Fibroblast of villous mesenchyme (primary cell): ENCODE measurements at places on chromosomes 13 and 19.
A peak's percentile ranks its signal among the peaks of the same experiment; 100 is the strongest.

DNA sequence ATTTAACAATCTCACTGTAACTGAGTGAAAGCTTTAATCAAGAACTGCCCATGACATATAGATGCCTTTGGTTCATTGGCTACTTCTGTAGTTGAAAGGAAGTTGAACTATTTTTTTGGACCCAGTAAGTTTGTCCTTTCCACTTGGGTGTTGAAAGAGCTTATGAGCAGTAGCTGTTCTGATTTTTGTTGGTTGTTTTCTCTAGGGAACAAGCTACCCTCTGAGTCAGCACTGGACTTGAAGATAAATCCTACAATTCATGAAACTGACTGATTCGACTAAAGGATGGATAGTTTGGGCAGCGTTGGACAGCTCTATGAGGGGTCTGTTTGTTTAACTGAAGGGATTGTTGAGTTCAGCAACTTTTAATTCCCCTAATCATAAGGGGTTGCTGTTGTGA is 101.0 kb downstream of the PAN3 start:
- peak; percentile 76 for DNase-seq

- DNase-seq = no peak
Observed at GRCh38 chr19:57227502-57227901, 3.3 kb upstream of the AURKC start.

DNA sequence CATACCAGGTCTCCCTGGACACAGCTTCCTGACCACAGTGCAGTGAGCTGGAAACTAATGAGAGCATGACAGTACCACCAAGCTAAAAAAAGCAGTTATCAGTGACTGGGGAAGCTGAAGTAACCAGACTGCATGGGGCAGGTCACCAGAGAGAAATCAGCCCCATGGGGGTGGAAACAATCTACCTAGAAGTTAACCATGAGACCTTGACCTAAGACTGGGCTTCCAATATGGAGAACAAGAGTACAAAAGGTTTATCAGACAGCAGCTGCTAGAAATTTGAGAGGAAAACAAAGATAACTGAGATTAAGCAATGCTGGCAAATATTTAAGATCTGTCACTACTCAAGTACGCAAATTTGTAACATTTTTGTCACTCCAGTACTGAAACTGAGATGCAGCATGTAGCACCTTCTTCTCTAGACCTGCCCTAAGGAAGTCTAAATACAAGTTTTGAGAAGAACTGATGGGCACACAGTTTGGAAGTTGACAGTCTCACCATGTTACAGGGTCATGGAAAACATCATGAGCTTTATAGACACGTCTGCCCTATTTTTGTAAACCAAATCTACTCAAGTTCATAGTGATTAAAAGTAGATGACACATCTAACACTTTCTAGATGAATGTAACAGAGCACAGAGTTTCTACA is 2641.8 kb upstream of the PCDH20 start:
- no peak for DNase-seq

DNA sequence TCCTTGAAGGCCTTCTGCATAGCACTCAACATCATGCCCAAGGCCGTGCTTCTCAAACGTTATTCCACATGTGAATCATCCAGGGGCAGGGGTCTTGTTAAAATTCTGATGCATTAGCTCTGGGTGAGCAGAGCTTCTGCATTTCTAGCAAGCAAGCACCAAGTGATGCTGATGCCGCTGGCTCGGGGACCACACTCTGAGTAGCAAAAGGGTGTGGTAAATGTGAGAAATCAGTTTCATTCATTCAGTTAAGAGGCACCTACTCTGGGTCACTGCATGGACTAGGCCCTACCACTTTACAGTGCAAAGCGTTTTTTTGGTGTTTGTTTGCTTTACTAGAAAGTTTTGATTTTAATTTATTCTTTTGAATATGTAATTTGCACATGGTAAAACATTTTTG is 7.2 kb downstream of the KRTDAP start:
- DNase-seq = no peak

DNA sequence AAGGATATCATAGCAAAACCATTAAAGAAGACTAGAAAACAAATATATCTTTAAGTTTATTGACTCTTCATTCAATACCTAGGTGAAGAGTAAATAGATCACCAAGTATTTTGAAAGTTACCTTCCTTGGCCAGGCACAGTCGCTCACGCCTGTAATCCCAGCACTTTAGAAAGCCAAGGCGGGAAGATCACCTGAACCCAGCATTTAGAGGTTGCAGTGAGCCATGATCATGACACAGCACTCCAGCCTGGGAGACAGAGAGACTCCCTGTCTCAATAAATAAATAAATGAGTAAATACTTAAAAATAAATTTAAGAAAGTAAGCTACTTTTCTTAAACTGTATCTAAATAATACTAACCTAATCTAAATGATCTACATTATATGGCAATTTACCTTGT is 8.9 kb upstream of the WBP4 start:
- peak; percentile 18 for DNase-seq

DNA sequence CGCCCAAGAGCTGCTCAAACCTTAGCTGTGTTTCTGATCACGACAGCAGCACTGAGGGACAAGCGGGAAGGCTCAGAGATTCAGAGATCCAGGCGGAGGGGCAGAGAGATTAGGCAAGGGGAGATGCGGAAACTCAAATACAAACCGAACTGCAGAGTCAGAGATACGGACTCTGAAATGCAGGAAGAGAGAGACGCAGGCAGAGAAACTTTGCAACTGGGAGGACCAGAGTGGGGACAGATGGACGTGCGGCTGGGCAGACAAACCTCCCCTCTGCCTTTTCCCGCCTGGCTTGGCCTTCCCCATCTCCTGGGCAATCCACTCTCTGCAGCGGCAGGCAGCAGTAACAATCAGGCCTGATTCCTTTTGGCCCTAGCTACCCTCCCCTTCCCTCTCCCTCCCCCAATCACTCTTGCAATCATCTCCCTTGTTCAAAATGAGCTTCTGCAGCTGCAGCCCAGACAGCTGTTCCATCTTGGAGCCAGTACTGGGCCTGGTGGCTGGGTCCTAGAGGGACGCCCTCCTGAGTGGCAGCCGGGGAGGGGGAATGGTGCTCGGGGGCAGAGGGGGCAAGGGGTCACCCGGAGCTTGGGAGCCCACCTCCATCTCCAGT is 29.7 kb downstream of the OLFM2 start:
- no peak for DNase-seq

DNA sequence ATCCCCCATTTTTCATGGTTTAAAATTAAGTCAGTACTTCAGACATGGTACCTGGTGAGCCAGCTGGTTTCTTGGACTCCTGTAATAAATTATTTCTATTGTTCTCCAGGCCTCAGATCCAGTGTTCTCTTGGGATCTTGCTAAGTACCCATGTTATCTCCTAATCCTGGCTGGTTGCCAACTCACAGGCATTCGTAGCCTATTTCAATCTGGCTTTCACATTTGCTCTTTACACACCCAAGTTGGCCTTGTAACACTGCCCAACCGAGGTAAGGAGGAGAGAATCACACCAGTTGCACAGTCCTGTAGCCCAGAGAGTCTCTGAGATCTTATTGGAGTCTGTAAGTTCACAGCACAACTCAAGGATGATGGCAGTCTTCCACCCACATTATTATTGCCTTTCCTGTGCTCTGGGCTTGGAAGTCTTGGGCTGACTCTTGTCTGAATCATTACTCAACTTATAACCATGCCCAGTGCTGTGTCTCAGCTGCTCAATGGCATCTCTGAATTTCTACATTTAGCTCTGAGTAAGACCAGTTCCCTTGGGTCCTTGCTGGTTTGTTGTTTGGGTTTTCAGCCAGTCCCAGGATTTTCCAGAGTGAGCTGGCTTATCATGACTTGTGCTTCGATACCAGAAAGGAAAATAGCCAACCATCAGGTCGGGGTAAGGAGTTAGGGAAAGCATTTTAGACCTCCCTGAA is 76.6 kb upstream of the KLF12 start:
- peak; percentile 58 for DNase-seq

DNA sequence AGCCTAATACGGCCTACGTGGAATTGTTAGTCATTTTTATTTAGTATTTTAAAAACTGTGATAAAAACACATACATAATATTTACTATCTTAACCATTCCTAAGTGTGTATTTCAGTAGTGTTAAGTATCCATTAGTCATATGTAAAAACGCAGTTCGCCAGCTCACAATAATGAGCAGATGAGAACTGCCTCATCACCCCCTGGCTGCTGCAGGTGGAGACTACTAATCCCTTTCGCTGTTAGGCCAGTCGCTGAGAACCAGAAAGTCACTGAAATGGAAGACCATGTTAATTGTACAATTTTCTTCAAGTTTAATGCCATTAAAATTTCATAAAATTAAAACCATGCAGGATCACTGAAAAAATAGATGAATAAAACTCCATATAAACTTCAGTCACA is 1.6 kb downstream of the ESD start:
- no peak for DNase-seq

DNA sequence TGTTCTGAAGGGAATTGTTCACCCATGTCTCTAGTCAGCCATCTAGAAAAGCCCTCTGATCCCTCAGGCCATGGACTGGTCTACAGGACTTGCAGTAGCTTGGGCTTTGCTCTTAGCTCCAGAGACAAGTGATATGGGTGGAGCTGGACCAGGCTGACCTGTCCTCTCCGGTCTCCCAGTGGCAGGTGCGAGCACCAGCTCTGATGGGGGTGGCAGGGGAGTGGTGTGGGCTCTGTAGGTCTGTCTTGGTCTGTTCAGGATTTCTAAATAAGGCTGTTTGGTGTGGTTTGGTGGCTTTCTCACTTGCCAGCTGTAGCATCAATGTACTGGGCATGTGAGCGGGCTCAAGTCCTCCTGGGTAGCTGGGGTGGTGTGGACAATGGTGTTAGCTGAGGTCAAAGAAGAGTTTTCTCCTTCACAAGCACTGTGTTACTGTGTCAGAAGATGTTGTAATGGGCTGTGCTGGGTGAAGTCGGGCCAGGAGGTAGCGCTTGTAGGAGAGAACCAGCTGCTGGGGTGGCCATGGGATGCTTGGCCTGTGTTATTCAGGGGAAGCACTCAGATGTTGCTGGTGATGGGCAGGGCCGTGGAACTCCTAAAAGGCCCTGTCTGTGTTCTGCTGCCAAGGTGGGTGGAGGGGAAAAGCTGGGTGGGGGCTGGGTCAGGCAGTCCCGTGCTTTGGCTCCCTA is 16.9 kb downstream of the GPC6 start:
- no peak for DNase-seq
